Progenitor cell of endocrine pancreas (in vitro differentiated cells): ENCODE measurements at places on chromosomes 11 and 22. TPM values are rescaled to one million over a fixed set of nuclear protein-coding genes. Genes with fewer than 3 reads are reported as not detected.
A peak's percentile ranks its signal among the peaks of the same experiment; 100 is the strongest.

DNA sequence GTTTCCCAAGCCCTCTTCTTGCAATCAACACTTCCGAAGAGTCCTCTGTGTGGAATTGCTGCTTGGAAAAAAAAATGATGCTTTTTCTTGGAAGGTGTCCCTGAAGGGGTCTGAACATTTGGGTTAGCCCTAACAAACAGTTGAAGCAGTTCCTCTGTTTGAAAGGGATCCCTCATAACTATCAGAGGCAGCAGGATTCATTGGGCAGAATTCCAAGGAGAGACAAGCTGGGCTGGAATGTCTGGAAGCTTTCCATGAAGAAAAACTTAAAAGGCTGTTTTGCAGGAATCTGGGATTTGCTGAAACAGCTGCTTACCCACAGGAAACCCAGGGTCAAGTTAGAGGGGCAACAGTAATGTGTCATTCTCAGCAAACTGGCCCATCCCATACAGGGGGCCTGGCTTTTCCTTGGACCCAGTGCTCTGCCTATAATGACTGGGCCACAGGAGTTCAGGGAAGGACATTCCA is 3.1 kb downstream of the CSNK2A3 start:
- DNase-seq = no peak

- DNase-seq = no peak
Measured at GRCh38 chr11:33924341-33924740, 32.5 kb upstream of the LMO2 start.

DNA sequence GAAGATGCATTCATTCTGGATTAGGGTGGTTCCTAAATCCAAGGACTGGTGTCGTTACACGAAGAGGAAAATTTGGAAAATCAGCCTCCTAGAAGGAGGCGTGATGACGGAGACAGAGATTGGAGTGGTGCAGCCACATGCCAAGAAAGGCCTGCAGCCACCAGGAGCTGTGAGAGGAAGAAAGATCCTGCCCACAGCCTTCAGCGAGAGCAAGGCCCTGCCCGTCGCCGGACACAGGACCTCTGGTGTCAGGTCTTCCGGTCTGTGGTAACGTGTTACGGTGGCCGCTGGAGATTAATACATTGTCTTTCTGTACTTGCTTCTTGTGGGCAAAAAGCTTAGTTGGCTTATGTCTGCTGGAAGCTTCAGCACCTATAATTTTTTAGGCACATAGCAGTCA is 1045.8 kb downstream of the BRD1 start:
- DNase-seq = no peak

GRCh38 chr11:68328374-68329091 is 16.1 kb downstream of the LRP5 start:
- DNase-seq = peak; percentile 32

DNA sequence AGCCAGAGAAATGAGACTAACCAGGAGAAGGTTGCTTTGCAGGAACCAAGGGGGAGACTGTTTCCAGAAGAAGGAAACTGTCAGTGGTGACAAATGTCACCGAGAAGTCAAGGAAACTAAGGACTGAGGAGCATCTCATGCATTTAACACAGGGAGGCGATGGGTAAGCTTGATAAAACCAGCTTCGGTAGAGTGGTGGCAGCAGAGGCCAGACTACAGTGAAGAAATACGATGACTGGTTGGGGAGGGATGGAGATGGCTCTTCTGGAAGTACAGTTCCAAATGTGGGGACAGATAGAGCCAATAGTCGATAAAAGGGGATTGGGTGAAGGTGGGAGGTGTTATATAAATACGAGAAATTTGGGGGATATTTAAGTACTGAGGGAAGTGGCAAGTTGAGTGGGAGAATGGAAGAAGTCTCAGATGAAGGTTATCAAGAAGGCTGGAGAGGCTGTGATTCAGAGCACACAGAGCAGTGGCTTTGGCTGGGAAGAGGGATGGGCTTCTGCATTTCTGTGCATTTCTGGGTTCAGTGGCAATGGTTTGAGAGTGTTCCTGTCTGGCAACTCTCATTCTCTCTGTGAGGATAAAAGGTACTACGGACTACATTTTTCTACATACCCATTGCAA is 29.2 kb downstream of the SC5D start:
- no peak for DNase-seq

DNA sequence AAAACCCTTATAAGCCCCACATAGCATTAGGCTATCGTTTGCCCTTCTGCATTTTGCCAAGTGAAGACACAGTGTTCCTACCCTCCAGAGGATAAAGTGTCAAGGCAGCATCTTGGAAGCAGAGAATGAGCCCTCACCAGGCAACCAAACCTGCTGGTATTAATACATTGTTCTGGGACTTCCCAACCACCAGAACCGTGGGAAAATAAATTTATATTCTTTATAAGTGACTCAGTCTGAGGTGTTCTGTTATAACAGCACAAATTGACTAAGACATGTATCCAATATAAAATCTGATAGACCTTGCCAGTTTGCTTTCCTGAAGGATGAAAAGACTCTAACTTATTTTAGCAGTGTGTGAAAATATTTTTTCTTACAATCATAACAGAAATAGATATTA is 792.5 kb upstream of the LRRC4C start:
- no peak for DNase-seq

GRCh38 chr22:38866024-38866398 is 6.0 kb downstream of the CBX6 start:
- no peak for DNase-seq

GRCh38 chr11:133835593-133836548 is 9.4 kb downstream of the SPATA19 start:
- DNase-seq = no peak

DNA sequence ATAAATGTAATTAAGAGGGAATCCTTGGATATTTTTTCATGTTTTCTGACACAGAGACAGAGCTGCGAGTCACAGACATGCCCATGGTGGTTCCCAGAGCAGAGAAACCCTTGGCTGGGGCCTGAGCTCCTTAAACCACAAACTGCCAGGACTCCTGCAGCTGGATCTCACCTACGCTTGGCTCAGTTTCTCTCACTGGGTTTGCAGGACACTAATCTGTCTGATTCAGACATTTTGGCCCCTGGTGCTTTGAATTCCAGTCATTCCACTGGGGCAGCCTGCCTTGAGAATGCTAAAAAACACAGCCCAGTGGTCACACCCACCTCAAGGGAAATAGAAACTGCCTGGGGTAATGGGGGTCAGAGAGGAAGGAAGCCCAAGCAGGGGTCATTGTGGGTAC is 122.6 kb downstream of the CCDC81 start:
- no peak for DNase-seq

GRCh38 chr11:120013325-120014250 is 124.3 kb downstream of the TRIM29 start:
- peak; percentile 57 for DNase-seq

DNA sequence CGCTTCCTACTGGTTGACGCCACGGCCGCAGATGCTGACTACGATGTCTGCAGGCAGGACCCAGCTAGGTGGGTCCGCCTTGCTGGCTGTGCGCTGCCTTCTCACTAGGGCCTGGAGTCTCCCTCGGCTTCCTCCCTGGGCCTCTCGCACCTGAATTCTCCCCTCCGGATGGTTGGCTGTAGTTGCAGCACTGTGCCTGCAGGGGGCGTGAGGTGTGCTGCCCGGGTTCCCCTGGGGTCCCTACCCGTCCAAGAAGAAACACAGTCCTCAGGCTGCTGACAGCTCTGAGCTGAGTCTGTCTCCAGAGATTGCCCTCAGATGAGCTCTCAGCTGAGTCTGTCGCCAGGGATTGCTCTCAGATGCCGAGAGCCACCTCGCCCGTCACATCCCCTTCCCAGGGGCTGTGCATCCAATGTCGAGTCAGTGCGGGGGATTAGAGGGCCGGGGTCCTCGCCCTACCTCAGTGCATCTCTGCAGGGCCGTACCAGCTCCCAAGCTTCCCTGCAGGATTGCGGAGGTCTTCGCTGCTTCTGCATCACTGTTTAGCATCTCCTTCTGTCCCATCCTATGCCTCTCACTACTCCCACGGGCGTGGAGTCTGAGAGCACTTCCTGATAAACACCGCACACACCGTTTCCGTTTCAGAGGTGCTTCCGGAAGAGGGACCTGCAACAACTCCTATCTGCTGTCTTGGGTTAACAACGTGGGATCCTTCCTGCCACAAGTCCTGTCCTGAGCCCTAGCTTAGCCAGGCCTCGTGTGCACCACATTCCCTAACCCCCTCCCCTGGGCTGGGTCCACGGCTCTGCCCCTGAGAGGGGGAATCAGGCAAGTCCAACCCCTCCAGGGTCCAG is 196.9 kb downstream of the CSNK2A3 start:
- DNase-seq = peak; percentile 38

LMNTD2 gene
- total RNA-seq = 15.6 and 19.3 TPM in 2 replicates

TRPM5 gene
- 0.46 and 0.84 TPM in 2 replicates for total RNA-seq

ALX4 gene
- not detected in 2 replicates for total RNA-seq

P4HA3 gene
- 0.17 TPM in 1 of 2 replicates, not detected in the other for total RNA-seq

ZP1 gene
- not detected in 2 replicates for total RNA-seq

APLNR gene
- 0.12 TPM in 1 of 2 replicates, not detected in the other for total RNA-seq
